Mucosa of gallbladder (tissue), 1 donor: ENCODE measurements at places on chromosomes 2 and 18. TPM values are rescaled to one million over a fixed set of nuclear protein-coding genes. Genes with fewer than 3 reads are reported as not detected.
A peak's percentile ranks its signal among the peaks of the same experiment; 100 is the strongest.

DNA sequence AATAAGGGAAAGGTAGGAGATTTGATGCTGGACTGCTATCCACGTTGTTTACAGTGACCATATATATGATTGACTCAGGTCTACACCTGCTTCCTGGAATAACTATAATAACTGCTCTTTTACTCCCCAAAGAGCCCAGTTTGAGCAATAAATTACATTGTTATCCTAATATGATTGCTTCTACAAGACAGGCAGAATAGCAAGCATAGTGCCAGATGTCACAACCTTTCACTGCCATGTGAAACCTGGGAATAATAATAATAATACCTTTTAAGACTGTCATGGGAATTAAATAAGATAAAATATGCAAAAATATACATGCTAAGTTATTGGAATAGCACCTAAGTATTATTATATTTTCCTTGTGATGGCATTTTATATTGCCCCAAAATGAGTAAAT lies 298.7 kb downstream of the GALNT13 start:
- DNase-seq = no peak

DNA sequence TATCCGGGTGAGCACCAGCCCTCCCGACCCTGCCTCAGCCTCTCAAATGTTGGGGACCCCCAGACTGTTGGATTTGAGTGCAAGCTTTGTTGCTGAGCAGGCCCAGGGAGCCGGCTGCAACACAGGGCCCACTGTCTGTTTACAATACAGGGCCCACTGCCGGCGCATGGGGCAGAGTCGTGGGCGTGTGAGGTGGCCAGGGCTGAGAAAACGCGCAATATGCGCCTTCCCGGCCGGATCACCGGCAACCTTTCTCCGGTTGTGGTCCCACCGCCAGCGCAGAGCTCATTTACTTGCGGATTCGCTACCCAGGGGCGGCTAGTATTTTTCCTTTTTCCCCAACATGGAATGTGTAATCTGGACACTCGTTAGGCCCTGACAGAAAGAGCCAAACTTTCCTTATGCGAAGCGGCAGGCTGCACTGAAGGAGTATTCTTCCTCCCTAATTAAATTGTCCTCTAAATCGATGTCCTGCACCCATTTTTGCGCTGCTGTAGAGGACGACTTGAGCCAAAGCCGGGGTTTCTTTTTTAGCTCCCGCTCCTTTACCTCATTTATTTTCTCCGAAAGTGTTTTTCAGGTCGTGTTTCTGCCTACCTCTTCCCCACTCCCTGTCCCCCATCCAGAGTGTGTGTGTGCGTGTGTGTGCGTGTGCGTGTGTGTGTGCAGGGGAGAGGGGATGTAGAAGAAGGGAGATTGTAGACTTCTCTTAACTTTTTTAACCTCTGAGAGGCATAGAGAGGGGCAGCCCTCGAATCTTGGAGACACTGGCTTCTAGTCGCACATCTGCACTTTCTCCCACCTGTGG lies 2.7 kb downstream of the OTX1 start:
- no peak for DNase-seq

The WNT10A gene
- total RNA-seq = 0.12 TPM

- peak; percentile 24 for DNase-seq
These were observed 759 bp downstream of the PPP4R3B start for GRCh38 chr2:55616551-55617174.

GRCh38 chr2:205650931-205651330 lies 31.4 kb upstream of the NRP2 start:
- no peak for DNase-seq

The CKAP2L gene
- 1.5 TPM for total RNA-seq

The SPATA3 gene
- total RNA-seq = not detected

DNA sequence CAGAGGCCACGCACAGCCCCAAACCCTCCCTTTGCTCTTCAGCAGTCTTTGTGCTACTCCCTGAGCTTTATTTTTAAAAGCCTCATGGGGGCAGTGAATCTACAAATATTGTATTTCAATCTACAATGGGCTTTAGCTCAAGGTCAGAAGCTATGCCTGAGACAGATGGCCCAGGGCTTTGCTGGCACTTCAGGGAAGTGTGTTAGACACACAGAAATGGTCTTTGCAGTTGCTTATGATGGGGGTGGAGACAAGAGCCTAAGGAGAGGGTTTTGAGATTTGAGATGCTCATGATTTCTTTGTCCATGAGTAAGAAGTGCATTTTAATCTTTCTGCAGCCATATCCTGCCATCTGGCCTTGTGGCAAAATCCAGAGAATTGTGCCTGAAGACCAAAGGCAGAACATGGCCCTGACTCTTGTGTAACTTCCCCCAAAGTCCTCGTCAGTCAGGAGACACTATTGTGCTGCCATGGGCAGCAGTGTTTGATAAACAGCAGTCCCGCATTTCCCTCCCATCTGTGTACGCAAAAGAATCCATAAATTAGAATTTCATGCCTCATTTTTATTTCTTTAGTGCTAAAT lies 92.6 kb downstream of the VAPA start:
- no peak for DNase-seq

DNA sequence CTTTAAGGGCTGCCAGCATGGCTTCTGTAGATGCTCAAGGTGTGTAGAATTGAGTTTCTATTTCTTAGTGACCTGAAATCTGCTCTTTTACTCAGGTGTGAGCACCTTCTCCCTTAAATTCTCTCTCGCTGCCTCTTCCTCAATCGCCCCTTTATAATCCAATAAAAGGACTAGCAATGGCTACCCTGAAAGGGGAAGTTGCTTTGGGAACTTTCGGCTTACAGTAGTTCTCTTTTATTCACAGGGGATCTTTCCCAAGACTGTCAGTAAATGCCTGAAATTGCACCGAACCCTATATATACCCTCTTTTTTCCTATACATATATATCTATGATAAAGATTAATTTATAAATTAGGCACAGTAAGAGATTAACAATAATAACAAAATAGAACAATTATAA lies 121.8 kb downstream of the ACTR3 start:
- DNase-seq = no peak

The TMEM17 gene
- 3.3 TPM for total RNA-seq

DNA sequence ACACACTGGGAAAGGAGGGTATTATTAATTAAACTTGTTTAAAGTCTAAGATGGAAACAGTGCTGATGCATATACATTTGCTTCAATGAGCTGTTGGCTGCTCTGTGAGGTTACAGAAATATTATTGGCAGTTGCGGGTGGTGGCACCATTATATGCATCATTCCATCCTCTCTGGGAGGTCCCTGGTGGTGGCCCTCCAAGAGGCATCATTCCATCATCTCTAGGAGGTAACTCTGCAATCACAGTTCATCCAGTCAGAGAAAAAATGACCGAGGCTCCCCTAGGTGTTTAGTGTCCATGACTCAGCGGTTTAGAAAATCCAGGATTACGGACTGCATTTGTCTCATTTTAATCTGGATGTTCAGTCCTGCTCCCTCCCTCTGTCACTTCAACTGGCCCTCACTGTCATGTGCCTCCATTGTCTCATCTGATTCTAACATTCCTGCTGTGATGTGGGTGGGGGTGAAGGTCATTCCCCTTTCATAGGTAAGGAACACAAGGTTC lies 15.4 kb downstream of the AFF3 start:
- DNase-seq = no peak

- DNase-seq = no peak
These were observed 20.1 kb upstream of the SERPINE2 start for GRCh38 chr2:224059178-224059577.

DNA sequence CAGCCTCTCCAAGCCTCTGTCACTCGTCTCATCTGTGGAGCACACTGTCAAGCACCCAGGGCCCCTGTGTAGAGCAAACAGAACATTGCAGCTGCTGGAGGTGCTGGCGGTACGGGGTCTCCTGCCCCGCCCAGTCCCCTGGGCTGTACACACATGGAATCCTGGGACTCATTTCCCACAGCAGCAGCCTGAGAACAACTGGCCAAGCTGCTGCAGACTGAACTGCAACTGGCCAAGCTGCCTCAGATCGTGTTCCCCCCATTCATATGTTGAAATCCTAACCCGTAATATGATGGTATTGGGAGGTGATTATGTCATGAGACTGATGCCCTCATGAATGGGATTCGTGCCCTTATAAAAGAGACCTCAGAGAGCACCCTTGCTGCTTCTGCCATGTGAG lies 130.5 kb downstream of the NCK2 start:
- DNase-seq = no peak

DNA sequence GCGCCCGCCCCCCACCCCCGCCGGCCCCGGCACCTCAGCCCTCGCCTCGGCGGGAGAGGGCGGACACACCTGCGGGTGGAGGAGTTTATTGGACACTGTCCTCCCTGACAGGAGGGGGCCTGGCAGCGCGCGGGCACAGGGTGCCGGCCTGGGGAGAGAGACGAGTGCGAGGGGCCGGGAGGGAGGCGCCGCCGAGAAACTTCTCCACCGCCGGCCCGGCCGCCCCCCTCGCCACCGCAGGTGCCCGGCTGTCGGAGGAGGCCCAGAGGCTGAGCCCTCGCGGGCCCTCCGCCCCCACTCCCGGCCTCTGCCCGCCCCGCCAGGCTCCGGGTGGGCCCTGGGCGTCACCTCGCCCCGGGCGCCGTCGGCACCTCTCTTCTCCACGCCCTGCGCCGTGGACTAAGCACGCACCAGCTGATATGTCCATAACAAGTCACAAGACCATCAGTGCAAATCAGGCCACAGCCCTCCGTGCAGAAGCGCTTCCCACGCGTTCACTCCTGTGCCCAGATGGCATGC lies 311.3 kb downstream of the CELF4 start:
- DNase-seq = no peak
